CD4-positive, alpha-beta memory T cell (primary cell): ENCODE measurements at places on chromosomes 13 and 19. TPM values are rescaled to one million over a fixed set of nuclear protein-coding genes. Genes with fewer than 3 reads are reported as not detected.

DNA sequence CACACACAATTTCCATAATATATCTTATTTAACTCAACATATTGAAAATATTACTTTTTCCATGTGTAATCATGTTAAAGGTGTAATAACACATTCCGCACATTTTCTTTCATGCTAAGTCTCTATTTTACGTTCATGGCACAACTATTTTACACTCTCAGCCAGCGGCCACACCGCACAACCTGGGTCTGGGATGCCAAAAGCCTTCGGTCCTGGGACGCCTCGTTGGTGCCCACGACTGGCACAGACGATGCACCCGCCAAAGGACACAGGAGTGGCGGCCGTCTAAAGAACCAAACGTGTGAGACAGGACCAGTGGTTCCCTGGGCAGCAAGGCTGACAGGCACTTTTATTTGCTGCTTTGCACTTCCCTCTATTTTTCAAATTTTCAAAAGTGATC, 10.0 kb upstream of the PROZ start:
- no peaks in the 10 kb centered on the region for H3K36me3 ChIP-seq
- peaks cover 17% of the 10 kb centered on the region for H3K4me1 ChIP-seq
- no peaks in the 10 kb centered on the region for H3K27me3 ChIP-seq
- H3K27ac ChIP-seq = no peak overlapping the region
- H3K4me3 ChIP-seq = no peak overlapping the region
- DNase-seq = no peak

The MYCBP2 gene
- 189 TPM for total RNA-seq

The SHISA7 gene
- not detected for total RNA-seq

- no peak for DNase-seq
- no peak overlapping the region for H3K4me3 ChIP-seq
- H3K27me3 ChIP-seq = peaks cover 4% of the 10 kb centered on the region
These were observed 1.3 kb downstream of the PGLYRP1 start for GRCh38 chr19:46021531-46022041.
